ENCODE measurements at places on chromosomes 4 and X.

DNA sequence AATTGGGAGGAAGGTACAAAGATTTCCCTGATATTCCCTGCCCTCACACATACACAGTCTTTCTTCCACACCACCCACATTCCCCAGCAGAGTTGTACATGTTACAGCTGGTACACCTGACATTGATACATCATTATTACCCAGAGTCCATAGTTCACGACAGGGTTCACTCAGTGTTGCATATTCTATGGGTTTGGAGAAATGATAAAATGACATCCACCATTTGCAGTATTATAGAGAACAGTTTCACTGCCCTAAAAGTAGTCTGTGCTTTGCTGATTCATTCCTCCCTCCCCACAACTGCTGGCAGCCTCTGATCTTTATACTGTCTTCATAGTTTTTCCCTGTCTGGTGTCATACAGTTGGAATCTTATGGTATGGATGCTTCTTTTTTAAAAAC is 15.0 kb downstream of the AGA start:
- DNase-seq: no peak

GRCh38 chr4:56212774-56213173 is 174.5 kb downstream of the AASDH start:
- DNase-seq: no peak

DNA sequence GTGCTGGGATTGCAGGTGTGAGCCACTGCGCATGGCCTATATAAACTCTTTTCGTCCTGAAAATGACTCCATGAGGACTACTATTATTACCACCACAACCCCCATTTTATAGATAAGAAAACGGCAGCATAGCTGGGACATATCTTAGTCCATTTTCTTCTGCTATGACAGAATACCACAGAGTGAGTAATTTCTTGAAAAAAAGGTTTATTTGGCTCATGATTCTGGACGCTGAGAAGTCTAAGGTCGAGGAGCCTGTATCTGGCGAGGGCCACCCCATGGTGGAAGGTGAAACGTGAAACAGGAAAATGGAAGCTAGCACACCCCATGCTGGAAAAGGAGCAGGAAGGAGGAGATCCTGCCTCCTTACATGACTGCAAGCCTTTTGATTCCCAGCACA is 68.9 kb downstream of the SMIM20 start:
- DNase-seq: no peak

- DNase-seq: no peak
Measured at GRCh38 chr4:81485310-81485980, 13.7 kb upstream of the RASGEF1B start.

DNA sequence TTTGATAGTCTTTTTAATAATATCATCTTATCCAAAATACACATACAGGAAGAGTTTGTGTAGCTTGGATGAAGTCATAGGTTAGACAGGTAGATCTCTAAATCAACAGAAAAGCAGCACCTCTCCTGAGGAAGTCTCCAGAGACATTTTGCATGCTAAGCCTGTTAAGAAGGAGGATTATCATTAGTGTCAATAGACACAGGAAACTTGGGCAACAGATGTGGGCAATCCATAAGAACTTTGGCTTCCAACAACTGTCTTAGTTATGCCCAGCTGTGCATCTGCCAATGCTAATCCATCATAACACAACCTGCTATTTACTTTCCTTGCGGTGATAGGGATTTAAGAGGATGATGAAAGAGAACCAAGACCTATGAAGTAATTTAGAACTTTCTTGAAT is 1052.6 kb downstream of the RPA4 start:
- DNase-seq: no peak

DNA sequence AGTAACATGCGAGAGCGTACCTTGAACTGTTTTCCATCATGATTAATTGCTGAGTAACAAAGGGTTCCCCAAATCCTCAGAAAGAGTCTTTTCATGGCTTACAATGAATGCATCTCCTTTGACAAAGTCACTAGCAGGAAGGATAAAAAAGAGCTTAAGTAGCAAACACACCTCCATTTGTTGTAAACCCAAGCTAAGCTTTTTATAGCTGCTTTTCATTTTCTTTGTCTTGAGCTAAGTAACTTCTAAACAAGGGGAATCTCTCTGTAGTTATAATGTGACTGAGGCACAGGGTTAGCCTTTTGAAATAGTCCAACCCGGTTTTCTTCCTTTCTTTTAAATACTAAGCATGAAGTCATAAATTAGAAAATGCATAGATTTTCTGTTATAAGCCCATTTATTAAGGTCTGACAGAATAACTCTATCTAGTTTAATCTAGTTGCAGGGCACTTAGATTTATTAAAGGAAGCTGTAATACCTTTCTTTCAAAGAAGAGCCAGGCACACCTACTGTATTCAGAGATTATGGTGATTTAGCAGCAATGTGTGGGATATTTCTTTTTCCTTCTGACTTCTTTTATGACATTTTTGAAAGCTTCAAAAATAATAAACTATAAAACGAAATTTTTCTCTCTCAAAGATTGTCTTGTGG is 226.9 kb upstream of the SMIM31 start:
- no peak for DNase-seq
